ENCODE measurements at places on chromosomes 1 and 21.

GRCh38 chr1:59186656-59187055, 110.2 kb upstream of the FGGY start:
- DNase-seq: peak; percentile 95

- DNase-seq: no peak
Measured at GRCh38 chr1:235441159-235441685, 63.0 kb downstream of the B3GALNT2 start.

- peak; percentile 61 for DNase-seq
Measured at GRCh38 chr1:204293605-204294337, 66.0 kb downstream of the PLEKHA6 start.

- peak; percentile 13 for DNase-seq
Measured at GRCh38 chr1:62194651-62195544, at the start of gene L1TD1. L1TD1 (plus strand) TSS chr1:62194849; CDS start chr1:62206629, 11,780 bp downstream.

DNA sequence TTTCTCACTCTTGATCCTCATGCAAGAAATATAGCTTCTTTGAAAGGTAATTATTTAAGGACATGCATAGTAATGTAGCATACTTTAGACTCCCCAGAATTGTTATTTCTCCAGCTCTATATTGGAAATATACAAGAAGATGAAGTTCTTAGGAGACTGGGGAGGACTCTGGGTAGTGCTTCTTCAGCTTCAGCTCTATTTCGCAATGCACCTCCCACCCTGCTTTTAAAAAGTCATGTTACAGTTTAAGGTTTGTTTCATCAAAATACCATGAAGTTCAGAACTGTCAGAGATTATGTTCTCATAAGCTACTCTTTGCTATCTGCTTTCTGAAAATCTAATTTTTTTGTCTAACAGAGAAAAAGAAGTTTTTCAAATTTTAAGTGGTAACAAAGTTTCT, 586.2 kb upstream of the ADGRL4 start:
- no peak for DNase-seq

DNA sequence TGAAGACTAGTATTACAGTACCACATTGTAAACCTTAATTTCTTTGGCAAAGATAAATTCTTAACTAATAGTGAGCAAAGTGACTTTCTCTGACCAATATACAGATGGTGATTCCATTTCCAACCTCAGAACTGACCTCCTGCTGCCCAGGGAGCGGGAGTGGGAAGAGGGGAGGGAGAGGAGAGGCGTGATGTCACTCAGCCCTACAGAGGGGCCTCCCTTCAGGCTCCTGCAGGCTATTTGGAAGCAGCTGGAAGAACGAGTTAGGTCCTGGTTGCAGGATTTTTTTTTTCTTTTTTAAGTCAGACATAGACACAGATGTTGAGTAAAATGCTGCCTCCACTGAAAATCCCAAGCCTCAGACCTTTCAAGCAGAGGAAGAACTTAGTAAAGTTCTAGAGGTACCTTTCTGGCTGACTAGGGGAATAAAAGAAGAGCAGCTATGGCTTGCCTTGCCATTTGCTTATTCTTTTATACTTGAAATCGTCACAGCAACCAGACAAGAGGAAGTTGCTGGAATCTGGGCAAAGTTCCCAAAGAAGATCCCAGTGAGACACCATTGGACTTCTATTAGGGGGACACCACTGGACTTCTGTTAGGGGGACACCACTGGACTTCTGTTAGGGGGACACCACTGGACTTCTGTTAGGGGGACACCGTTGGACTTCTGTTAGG, 54.5 kb downstream of the EXO1 start:
- DNase-seq: peak; percentile 19

All from fibroblast of skin of scalp (primary cell).